ENCODE measurements at places on chromosomes 12 and 14.

DNA sequence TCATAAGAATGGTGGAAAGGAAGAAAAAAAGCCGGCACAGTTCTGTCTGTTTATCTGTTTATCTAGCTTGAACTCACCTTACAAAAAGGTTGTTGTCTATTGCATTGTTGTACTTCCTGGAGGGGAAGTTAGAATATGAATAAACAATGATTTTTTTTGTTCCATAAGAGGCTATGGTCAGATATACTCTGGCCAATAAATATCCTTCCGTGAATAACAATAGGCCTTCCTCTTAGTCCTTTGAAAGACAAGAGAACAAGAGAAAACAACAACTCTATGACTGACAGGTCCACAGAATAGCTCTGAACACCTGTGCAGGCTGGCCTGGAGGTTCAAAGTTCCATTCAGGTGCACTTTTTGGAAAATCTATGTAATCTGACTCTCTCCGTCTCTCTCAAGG, 192.8 kb upstream of the KRR1 start:
- ATAC-seq = no peak

DNA sequence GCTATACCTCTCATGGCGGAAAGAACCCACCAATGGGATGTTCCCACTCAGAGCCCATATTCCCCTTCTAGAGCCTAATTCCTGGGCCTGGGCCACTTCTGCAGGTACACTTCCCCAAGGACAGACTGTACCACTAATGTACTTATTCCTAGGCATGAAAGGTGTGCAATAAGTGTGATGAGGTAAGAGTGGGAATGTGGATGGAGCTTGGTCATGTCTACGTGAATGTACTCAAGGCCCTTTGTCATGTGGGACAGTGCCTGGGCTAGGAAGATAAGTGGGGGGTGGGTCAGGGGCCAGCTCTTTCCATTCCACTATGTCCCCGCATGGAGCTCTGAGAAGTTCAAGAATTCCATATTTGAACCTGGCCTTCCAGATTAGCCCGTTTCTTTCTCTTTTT, 63.4 kb upstream of the FUT8 start:
- no peak for ATAC-seq

GRCh38 chr12:98424726-98425401, 90.5 kb upstream of the TMPO start:
- ATAC-seq = peak; percentile 80

- ATAC-seq = no peak
Measured at GRCh38 chr12:57340104-57340503, 89.1 kb upstream of the STAC3 start.

DNA sequence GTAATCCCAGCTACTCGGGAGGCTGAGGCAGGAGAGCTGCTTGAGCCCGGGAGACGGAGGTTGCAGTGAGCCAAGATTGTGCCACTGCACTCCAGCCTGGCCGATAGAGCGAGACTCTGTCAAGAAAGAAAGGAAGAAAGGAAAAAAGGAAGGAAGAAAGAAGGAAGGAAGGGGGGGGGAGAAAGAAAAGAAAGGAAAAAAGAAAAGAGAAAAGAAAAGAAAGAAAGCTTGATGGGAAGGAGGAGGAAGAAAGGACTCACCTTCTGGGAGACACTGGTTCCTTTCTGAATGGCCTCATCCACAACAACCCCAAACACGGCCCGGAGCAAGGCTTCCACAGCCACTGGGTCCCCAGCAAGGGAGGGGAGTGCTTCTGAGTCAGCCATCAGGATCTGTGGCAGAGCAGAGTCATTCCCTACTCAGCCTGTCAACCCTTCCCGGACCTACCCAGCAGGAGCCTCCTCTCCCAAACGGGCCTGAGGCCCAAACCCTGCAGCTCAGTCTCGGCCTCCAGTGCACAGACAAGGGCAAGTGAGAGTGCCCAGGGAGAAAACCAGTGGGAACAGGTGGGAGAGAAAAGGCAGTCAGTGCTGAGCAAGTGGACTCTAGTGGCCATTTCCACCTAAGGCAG, 7.3 kb upstream of the ZNF740 start:
- peak; percentile 48 for ATAC-seq

- ATAC-seq = no peak
Measured at GRCh38 chr14:103699261-103699661, 16.0 kb downstream of the XRCC3 start.

- no peak for ATAC-seq
Measured at GRCh38 chr12:115313929-115314328, 630.0 kb upstream of the TBX3 start.

- no peak for ATAC-seq
Measured at GRCh38 chr12:110007881-110008280, 8.7 kb downstream of the ANKRD13A start.

- no peak for ATAC-seq
Measured at GRCh38 chr12:131194166-131194565, 240.5 kb downstream of the ADGRD1 start.

DNA sequence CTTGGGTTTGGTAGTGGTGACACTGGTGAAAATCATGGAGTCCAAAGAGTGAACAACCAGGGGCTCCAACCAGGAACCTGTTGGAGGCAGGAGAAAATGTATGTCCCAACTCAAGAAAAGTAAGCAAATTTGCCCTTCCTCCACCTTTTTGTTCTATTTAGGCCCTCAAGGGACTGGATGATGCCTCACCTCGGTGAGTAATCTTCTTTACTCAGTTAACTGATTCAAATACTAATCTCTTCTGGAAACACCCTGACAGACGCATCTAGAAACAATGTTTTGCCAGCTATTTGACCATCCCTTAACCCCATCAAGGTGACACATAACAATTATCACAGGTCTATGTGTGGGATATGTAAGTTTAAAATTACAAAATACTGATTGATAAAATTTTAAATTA, 272.4 kb upstream of the FOXG1 start:
- ATAC-seq = peak; percentile 99

GRCh38 chr14:94157197-94157596, 16.9 kb upstream of the PPP4R4 start:
- no peak for ATAC-seq

GRCh38 chr14:28756884-28757570, 9.6 kb upstream of the FOXG1 start:
- no peak for ATAC-seq

DNA sequence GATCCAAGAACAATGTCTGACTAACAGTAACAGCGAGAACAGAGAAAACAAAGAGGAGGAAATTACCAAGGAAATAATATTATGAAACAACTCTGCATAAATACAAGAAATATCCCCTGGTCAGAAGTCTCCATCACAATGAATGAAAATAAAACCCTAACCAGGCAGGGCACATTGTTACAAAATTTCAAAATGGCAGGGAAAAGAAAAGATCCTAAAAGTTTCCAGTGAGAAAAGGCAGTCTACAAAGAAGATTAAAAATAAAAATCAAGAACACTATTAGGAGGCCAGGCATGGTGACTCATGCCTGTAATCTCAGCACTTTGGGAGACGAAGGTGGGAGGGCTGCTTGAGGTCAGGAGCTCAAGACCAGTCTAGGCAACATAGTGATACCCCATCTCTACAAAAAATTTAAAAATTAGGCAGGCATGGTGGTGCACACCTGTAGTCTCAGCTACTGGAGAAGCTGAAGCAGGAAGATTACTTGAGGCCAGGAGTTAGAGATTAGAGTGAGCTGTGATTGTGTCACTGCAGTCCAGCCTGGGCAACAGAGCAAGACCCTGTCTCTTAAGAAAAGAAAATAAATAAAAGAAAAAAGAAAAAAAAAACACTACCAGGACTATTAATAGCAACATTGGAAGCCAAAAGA, 47.8 kb downstream of the FERMT2 start:
- ATAC-seq = no peak

- ATAC-seq = peak; percentile 83
Measured at GRCh38 chr12:58588770-58589169, 331.5 kb downstream of the LRIG3 start.

- peak; percentile 54 for ATAC-seq
Measured at GRCh38 chr14:63045612-63046320, 508 bp upstream of the KCNH5 start.

DNA sequence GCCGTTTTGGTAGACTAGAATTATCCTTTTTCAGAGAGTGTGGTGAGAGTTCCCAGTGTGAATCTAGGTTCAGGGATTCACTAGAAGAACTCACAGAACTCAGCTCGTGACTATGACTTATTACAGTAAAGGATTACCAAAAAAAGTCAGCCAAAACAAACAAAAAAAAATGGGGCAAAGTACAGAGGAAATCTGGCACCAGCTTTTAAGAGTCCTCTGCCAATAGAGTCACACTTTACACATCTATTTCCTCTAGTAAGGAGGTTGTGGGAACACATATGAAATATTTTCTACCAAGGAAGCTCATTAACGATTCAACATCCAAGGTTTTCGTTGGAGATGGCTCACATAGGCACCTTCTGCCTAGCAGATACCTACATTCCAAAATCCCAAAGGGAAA, 28.2 kb downstream of the TSPAN19 start:
- no peak for ATAC-seq

DNA sequence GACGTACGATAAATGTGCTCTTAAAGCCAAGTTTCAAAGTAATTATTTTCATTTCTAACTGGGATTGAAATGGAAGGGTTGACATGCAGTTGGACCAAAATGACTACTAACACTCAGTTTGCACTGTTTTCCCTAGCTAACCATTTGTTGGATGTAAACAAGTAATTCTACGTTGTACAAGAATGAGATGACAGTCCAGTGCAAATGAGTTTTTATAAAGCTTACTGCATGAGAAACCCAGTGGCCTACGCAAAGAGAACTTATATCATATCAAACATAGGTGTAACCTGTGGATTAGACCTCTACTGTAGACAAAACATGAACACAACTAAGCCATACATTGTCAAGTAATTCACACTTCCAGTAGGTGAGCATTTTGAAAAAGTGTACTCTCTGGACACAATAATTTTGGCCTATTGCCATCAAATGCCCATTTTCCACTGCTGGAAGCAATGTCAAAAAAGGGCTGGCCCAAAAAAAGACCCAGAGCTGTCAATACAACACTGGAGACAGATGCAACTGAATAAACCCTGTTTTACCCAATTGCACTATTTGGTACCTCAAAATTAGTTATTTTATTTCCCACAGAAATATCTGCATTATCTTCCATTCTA, 12.8 kb downstream of the SLC38A2 start:
- ATAC-seq = no peak

- peak; percentile 25 for ATAC-seq
Measured at GRCh38 chr12:42638697-42639096, 49.2 kb upstream of the PRICKLE1 start.

GRCh38 chr12:54133772-54134375, 54.9 kb downstream of the SMUG1 start:
- no peak for ATAC-seq

- no peak for ATAC-seq
Measured at GRCh38 chr14:75343911-75344310, 65.3 kb downstream of the FOS start.

GRCh38 chr12:117671734-117672133, 297.1 kb downstream of the KSR2 start:
- ATAC-seq = peak; percentile 29

DNA sequence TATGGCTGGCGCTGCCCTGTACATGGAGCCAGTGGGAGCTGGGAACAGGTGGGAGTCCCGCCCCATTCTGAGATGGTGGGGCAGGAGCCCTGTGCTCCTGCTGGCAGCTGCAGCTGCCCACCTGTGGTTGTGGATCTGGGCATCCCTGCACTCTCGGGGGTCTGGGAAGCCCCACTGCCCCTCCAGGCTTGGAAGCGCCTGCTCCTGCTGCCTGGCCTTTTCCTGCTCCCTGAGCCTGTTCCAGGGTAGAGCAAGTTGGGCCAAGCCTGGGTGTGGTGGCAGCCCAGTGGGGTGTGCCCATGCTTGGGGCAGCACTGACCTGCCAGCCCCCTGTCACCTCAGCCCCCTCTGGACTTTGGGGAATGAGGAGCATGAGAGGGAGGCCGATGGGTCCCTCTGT, 104.0 kb downstream of the MNAT1 start:
- no peak for ATAC-seq

- ATAC-seq = peak; percentile 30
Measured at GRCh38 chr14:93033983-93034670, 81.6 kb downstream of the ITPK1 start.
